Tibial nerve (tissue), 4 donors: ENCODE measurements at places on chromosomes 13 and 19. TPM values are rescaled to one million over a fixed set of nuclear protein-coding genes. Genes with fewer than 3 reads are reported as not detected.

GRCh38 chr19:4516939-4517300 lies 1.4 kb downstream of the PLIN4 start:
- no peaks in the 10 kb centered on the region for H3K27me3 ChIP-seq
- H3K27ac ChIP-seq = no peak overlapping the region

DNA sequence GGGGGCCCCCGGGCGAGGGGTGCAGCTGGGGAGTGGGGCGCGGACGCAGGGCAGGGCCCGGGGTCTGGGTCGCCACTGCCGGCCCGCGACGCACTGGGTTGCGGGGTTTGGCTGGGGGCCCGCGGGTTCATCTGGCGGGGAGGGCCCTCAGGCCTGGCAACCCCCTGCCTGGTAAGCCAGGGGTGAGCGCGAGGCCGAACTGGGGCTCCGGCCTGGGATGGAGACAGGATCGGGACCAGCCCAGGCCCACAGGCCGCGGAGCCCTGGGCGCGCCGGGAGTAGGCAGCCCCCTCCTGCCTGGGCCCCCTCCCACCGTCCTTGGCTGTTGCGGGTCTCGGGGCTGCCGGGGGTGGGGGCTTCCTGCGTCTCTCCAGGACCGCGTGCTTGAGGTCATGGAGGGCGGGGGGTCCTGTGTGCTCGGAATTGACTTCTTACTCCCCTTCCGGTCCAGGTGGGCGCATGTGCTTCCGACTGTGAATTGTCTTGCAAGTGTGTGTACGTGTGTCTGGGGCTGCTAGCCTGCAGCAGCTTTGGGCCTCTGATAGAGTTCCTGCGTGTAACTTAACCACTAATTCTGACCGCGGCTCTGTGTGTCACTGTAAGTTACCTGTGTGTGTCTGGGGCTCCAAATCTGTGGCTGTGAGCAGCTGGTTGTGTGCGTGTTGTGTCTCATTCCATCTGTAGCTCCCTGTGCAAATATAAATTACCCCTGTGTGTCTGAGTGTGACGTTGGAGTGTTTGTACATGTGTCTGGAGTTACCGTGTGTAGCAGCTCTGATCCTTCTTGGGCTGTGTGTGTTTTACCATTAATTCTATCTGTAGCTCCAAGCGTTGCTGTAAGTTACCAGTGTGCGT lies 751 bp downstream of the GRAMD1A start:
- peak overlapping the region; percentile 96 for H3K27ac ChIP-seq
- peak overlapping the region; percentile 82 for H3K4me3 ChIP-seq
- no peaks in the 10 kb centered on the region for H3K36me3 ChIP-seq
- H3K4me1 ChIP-seq = no peaks in the 10 kb centered on the region

GRCh38 chr13:25966086-25966485 lies 85.7 kb downstream of the SHISA2 start:
- H3K4me3 ChIP-seq = no peak overlapping the region
- H3K27ac ChIP-seq = no peak overlapping the region
- no peaks in the 10 kb centered on the region for H3K27me3 ChIP-seq

DNA sequence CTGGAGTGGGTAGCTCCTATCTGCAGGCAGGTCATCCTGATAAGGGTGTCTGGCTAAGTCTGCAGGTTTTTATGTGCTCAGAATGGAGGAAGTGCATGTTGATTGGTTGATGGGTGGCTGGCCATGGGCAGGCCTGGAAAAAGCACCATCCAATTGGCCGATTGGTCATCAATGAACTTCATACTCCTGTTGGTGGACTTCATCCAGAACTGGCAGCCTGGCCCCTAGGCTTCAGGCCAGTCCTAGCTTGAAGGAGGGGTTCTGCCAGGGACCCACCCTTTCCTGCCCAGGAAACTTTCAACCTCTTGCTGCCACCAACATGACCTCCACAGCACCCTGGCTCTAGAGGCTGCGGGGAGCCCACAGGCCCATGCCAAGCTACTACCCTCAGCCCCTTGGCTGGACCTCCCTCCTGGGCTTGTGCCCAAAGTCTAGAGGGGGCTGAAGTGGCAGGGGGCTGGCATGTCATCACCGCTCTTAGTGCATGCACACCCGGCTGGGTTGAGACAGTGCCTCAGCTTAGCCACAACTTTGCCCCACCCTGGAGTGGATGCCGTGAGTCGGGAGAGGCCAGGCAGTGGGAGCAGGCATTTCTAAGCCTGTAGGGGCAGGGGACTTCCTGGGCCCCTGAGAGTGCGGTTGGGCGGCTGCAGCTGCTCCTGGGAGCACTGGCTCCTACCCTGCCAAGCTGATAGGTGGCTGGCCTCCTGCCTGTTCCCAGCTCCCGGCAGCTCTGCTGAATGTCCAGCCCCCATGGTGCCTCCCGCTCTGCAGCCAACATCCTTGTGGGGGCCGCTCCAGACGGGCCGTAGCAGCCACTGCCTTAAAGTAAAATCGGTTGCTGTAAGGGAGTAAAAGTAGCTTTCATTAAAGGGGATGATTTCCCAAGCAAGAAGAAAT lies 13.2 kb downstream of the DNAJC15 start:
- DNase-seq = no peak
- no peak overlapping the region for H3K27ac ChIP-seq
- no peaks in the 10 kb centered on the region for H3K36me3 ChIP-seq
- no peak overlapping the region for H3K4me3 ChIP-seq
- no peaks in the 10 kb centered on the region for H3K27me3 ChIP-seq

DNA sequence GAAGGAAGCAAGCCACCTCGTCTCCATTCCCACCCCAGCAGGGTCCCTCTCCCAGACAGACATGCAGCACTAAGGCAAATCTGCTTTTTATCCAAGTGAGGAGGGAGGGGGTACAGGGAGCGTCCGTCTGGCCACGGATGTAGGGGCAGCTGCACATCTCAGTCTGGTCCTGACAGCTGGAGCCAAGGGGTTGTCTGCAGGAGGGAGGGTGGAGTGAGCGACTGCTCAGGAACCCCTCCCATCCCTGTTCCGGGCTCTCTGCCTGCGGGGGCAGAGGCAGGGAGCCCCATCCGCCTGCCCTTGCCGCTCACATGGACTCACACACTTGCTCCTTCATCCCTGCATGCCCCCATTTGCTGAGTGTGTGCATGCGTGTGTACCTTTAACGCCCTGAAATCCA lies 2.5 kb downstream of the TMEM190 start:
- peaks cover 42% of the 10 kb centered on the region for H3K27me3 ChIP-seq
- no peaks in the 10 kb centered on the region for H3K4me1 ChIP-seq
- no peak overlapping the region for H3K27ac ChIP-seq
- H3K36me3 ChIP-seq = no peaks in the 10 kb centered on the region
- H3K4me3 ChIP-seq = no peak overlapping the region

GRCh38 chr19:53908935-53909415 lies at the start of gene CACNG7:
TSS of gene CACNG7 (plus strand) at chr19:53909278. CDS start at chr19:53912832, 3,554 bp downstream.
- no peaks in the 10 kb centered on the region for H3K4me1 ChIP-seq
- H3K36me3 ChIP-seq = no peaks in the 10 kb centered on the region
- peaks cover 87% of the 10 kb centered on the region for H3K27me3 ChIP-seq
- no peak within 1 kb of the TSS for H3K4me3 ChIP-seq
- no peak for DNase-seq

DNA sequence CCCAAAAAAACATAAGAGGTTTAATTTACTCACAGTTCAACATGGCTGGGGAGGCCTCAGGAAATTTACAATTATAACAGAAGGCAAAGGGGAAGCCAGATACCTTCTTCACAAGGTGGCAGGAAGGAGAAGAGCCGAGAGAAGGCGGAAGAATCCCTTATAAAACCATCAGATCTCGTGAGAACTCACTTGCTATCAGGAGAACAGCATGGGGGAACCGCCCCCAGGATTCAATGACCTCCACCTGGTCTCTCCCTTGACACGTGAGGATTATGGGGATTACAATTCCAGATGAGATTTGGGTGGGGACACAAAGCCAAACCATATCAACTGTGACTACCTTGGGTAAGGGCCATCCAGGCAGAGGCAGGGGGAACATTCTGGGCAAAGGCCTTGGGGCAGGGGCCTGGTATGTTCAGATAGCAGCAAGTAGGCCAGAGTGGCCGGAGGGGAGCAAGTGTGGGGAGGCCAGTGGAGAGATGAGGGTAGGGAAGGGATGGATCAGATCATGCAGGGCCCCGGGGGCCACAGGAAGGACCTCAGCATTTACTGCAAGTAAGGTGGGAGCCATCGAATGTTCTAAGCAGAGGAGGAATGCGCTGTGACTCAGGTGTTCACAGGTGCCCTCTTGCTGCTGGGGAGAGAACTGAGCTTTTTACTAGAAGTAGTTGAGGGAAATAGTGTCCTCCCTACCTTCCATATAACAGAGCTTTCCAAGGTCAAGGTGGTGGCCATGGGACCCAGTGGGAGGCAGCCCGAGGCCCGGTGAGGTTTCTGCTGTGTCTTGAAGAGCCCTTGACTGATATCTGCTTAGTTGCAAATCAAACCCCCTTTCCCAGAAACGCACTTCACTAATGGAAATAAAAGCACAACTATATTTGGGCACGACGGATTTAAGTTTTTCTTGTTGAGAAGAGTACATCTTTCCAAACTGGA lies 18.0 kb downstream of the RAB3D start:
- DNase-seq = no peak
- H3K36me3 ChIP-seq = no peaks in the 10 kb centered on the region
- H3K4me3 ChIP-seq = no peak overlapping the region
- peaks cover 25% of the 10 kb centered on the region for H3K4me1 ChIP-seq
- peak overlapping the region; percentile 2 for H3K27ac ChIP-seq

The ZNF791 gene
- 36.9 TPM for total RNA-seq

The OR10H1 gene
- not detected for total RNA-seq

The GPR4 gene
- total RNA-seq = 15.6 TPM

The BAX gene
- 35.4 TPM for total RNA-seq

The PRSS57 gene
- total RNA-seq = not detected
